ENCODE measurements at places on chromosomes 4 and X.
A peak's percentile ranks its signal among the peaks of the same experiment; 100 is the strongest.

- DNase-seq = no peak
These were observed 16.8 kb upstream of the THOC2 start for GRCh38 chrX:123749643-123750042.

DNA sequence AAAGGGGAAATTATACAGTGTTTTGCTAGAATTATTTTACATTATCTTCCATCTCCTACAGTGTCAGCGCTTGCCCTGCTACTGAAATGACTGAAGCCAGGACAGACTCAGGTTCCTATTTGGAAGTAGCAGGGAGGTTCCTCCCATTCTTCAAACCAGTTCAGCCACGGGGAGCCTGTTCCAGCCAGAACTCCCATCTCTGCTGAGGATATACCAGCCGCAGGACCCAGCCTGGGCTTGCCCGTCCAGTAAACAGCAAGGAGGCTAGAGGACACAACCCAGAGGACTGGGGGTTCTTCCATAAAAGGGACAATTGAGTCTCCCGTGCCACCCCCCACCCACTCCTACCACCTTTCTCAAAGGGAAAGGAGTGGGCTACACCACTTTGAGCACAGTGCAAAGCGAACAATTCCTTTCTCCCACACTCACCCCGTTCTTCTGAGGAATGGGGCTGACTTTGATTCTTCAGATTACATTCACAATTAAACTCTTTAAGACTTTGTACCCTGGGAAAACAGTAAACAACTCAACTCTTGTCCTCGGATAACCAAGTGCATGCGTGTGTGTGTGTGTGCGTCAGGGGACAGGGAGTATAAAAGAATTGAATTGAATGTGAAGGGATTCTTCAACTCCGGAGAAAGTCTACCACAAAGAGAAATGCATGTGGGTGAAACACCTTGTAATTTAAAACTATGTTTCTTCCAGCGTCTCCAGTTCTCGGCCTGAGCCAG, 31.0 kb upstream of the PPARGC1A start:
- no peak for DNase-seq

GRCh38 chr4:77600521-77601451, 4.8 kb upstream of the CXCL13 start:
- DNase-seq = no peak

GRCh38 chr4:152663203-152664066, 16.4 kb downstream of the TMEM154 start:
- no peak for DNase-seq

GRCh38 chrX:105168577-105168976, 51.9 kb downstream of the TEX13A start:
- no peak for DNase-seq

- peak; percentile 57 for DNase-seq
These were observed 7.6 kb upstream of the HSD17B10 start for GRCh38 chrX:53441531-53442321.

- DNase-seq = no peak
These were observed 199.7 kb upstream of the MAMLD1 start for GRCh38 chrX:150163221-150163930.

GRCh38 chr4:106583567-106583966, 215.0 kb upstream of the GIMD1 start:
- no peak for DNase-seq

- DNase-seq = no peak
These were observed 14.6 kb downstream of the ATP10D start for GRCh38 chr4:47499700-47500099.

GRCh38 chr4:112513971-112514646, 1.9 kb downstream of the NEUROG2 start:
- peak; percentile 29 for DNase-seq

DNA sequence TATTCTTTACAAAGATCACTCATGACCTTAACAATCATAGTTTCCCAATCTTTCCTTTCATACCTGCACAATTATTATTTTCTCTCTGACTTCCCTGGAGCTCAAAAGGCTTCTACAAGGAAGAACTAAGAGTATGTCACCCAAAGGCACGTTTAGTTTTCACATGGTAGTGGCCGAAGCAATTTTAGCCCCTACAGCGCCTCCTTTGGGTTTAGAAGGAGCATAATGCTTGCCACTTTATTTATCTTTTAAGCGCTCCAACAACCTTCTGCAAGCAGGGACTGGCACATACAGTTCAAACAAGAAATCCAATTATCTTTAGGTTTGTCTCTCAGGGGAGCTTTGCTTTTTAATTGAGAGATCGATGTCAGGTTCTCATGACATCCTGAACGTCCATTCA, 42.0 kb upstream of the IGSF1 start:
- DNase-seq = no peak

GRCh38 chrX:105837232-105837631, 14.9 kb downstream of the NRK start:
- DNase-seq = no peak

DNA sequence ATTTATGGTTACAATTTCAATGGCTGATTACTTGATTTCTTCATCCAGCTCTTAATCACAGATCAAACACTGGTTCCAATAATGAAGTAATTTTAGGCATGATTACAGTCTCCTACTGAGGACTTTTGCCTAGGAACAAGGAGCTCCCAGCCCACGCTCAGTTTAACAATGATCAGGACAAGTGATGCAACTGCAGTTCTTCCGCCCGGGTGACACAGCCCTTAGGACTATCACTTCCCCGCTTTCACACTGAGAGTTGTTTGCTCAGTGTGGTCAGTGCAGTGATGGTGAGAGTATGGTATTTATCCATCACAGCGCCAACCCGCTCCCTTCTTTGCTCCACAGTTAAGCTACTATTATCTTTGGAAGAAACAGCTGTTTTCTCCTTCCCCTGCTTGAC, 203.2 kb upstream of the MBNL3 start:
- no peak for DNase-seq

DNA sequence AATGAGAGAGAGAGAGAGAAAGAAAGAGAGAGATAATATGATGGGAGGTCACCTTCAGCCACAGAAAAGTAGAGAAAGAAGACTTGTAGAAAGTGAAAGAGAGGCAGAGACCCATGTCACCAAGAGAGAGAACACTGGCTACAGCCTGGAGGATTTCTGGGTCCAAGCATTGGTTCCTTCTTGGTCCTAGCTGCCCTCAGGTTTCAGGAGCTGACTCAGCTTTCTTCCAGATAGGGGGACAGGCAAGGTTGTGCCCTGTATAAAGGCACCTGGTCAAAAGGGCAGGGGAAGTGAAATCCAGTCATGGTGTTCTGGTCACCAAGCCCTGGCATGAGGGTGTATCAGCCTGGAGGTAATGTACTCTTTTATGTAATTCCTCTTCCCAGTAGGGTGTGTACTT, 47.5 kb upstream of the XK start:
- DNase-seq = no peak

- no peak for DNase-seq
These were observed 15.3 kb downstream of the SOWAHB start for GRCh38 chr4:76882630-76883029.

GRCh38 chr4:110914791-110915190, 291.9 kb upstream of the PITX2 start:
- no peak for DNase-seq

GRCh38 chrX:13511241-13511943, 58.0 kb upstream of the EGFL6 start:
- DNase-seq = no peak

DNA sequence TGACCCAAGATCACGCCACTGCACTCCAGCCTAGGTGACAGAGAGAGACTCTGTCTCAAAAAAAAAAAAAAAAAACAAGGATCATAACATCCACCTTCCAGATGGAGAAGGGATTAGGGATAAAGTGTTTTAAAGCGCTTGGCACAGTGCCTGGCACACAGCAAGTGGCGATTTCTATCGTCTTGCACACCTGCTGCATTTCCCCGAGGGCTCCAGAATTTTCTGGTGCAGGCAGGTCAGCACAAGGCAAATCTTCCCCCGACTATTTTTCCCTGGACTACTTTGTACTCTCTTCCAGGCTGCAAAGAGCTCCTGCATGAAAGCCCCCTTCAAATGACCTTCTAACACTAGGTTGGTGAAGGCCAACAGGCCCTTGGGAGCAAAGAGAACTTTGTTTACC, 57.3 kb downstream of the APBB2 start:
- no peak for DNase-seq

- DNase-seq = no peak
These were observed 82.7 kb upstream of the GPM6B start for GRCh38 chrX:13899607-13900006.

- DNase-seq = no peak
These were observed 67.7 kb upstream of the PGRMC2 start for GRCh38 chr4:128355305-128355704.

DNA sequence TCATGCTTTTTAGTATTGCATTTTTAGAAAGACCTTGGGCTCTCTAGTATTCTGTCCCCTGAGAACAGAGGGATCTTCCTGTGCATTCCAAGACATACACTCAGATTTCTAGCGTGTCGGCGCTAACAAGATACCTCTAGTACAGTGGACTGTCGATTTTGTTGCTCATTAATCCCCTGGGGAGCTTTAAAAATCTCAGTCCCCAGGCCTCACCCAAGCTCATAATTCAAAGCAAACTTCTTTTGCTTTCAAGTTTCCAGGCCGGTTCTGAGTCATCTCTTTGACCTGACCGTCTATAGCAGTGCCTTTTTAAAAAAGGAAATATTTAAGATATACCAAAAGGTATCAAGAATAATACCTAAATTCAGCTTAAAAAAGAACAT, 137.0 kb downstream of the AMMECR1 start:
- DNase-seq = no peak

GRCh38 chr4:95181996-95182306, 366.8 kb downstream of the UNC5C start:
- no peak for DNase-seq

- DNase-seq = peak; percentile 66
These were observed 80.8 kb downstream of the HMGN5 start for GRCh38 chrX:81120936-81121371.

- DNase-seq = no peak
These were observed 128.9 kb downstream of the SH3KBP1 start for GRCh38 chrX:19758539-19758938.

DNA sequence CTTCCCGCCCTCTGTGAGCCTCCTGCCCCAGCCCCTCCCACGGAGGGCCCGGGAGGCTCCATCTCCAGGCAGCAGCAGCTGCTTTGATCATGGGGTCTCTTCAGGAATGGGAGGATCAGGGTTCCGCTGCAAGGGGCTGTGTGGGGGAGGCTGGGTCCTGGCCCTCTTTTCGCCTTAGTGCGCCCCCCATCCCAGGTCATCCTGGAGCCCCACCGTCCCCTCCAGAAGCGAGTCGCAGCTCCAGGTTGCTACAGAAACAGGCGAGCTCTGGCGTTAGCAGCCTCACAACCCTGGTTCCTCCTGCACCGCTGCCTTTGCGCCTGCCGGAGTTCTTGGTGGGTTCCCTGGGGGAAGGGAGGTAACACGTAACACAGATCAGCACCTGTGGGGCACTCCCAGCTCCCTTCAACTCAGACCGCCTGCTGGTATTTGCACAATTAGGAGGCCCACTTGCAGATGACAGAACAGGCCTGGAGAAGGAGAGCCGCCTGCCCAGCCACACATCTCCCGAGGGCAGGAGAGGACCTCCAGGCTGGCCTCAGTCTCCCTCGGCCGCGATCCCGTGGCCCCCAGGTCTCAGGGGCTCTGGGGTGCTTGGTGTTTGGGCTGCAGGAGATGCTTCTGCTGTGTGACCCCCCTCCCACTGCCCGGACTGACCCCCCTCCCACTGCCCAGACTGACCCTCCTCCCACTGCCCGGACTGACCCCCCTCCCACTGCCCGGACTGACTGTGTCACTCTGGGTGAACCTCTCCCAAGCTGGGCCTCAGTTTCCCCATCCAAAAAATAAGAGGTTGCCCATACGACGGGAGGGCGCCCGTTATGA, 64.2 kb upstream of the ADRA2C start:
- no peak for DNase-seq

DNA sequence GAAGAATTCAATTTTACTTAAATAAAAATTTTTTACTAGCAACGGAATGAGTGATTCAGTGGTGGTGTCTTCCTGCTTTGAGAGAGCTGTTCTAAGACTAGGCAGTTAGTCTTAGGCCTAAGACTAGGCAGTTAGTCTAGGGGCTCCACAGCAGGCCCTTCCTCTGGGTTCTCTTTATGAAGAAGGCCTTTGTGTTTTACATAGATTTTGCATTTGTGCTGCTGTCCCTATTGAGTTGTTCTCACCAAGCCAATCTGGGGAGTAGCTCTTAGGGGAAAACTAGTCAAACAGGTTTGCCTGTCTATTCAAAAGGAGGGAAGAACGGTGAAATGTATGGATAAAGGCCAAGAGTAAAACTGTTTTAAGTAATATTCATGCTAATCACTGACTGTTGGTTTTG, 7.6 kb downstream of the UGT8 start:
- no peak for DNase-seq

DNA sequence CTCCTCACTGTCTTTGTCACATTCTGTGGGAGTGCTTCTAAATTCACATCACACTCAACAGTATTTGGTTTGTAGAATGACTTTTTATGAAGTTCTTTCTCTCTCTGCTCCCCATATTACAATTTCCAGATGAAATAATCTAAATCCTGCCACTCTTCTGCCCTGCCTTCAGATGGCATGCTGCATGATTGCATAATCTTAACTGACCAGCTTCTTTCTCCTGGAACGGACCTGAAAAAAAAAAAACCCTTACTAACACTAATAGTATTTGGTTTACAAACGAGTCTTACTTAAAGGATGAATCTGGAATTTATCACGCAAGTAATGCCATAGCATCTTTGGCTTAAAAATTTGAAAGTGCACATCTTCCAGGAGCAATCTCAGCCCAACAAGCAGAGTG, 272.3 kb downstream of the NAF1 start:
- DNase-seq = no peak

GRCh38 chr4:183106839-183107238, 7.8 kb downstream of the WWC2 start:
- DNase-seq = no peak

- DNase-seq = no peak
These were observed 44.0 kb upstream of the GATB start for GRCh38 chr4:151804821-151805220.

Data from CD8-positive, alpha-beta T cell (primary cell).